Panc1 (cell line): ENCODE measurements at places on chromosomes 7 and 10.

GRCh38 chr10:60130130-60130579, 223.8 kb upstream of the CCDC6 start:
- DNase-seq = no peak

DNA sequence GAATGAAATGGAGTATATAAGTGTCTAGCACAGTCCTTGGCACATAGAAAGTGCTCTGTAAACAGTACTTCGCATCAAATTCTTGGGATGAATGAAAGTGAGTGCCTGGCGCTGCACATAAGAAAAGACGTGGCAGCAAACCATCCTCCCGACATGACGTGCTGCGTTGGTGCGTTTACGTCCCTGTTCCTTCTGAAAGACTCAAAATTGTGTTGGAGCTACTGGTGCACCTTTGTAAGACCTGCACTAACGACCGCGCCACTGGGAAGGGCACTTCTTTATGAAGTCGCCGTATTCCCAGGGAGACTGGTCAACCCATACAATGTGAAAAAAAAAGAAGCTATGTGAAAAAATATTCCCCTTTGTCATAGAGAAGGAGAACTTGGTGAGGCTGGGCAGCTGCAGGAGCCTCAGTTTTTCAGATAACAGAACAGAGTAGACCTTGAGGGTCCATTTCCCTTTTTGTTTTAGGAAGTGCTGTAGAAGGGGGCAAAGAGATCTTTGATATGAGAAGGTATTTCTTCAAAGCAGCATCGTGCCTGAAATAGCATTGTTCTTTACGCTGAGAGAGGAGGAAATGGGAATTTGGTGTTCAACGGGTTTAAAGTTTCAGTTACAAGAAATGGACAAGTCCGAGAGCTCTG, 91.7 kb downstream of the PTPRE start:
- no peak for DNase-seq

- DNase-seq = no peak
These were observed 30.6 kb upstream of the RHOBTB1 start for GRCh38 chr10:60974463-60975149.

- no peak for DNase-seq
These were observed 2.9 kb upstream of the SPACDR start for GRCh38 chr7:100466653-100467605.

DNA sequence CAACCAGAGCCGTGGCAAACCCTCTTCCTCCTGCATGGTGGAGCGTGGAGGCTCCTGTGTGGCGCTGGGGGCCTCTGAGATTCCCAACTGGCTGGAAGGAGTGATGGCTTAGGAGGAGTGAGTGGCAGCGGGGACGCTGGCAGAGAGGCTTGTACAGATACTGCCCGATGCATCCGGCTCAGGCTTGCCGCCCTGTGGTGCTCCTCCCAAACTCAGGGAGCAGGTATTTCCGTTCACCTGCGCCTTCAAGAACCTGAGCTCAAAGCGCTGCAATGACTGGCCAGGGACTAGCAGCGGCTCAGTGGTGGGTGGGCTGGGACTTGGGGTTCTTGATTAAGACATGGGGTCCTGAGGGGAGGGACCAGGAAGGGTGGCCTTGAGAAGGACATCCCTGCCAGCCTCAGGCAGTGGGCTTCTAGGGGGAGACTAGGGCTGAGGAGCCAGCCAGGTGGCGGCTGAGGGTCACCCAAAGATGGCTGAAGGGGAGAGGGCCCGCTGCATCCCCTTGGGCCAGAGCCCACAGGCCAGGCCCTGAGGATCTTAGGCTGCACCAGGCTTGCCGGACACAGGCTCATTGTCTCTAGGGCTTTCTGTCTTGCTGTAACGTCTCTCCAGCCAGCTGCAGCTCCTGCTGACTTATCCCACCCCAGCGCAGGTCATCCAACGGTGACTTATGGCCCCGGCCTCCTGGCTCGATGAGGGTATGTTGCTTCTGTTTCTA, 3.2 kb downstream of the ZNF775 start:
- no peak for DNase-seq

- DNase-seq = no peak
These were observed 20.8 kb downstream of the TIAL1 start for GRCh38 chr10:119575991-119576390.

DNA sequence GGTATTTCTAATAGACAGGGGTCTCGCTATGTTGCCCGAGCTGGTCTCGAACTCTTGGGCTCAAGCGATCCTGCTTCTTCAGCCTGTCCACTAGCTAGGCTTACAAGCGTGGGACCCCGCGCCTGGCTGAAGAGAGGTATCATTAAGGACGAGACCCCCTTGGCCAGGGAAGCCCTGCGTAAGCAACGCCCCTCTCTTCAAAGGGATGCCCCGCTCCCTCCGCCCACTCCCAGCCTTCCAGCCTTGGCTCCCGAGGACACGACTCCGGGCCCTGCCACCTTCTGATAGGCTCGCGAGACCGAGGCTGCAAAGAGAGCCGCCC, 220 bp upstream of the ZKSCAN5 start:
- no peak for DNase-seq

DNA sequence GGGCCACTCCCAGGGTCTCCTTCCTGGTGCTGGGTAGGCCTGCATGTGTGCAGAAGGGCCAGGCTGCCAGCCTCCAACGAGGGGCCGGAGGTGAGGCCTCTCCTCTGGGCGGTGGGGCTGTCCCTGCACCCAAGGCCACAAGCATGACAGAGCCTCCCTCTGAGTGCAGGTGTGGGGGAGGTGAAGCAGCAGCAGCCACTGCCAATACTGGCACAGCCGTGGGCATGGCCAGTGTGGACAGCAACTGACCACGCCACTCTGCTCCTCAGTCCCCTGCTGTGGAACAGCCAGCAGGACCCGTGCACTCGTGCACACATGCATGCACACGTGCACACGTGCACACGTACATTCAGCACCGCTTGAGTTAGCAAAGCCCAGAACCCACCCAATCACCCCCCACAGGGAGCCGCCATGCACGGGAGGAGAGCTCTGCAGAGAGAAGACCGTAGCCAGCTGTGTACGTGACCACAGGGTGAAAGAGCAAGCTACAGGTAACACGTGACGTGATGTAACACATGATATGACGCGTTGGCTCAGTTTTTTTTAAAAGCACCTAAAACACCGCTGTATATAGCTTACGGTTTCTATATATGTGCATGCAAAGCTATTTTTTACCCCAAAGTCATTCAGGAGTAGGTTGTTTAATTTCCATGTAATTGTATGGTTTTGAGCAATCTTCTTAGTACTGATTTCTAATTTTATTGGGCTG, 23.1 kb downstream of the PAPOLB start:
- DNase-seq = no peak

DNA sequence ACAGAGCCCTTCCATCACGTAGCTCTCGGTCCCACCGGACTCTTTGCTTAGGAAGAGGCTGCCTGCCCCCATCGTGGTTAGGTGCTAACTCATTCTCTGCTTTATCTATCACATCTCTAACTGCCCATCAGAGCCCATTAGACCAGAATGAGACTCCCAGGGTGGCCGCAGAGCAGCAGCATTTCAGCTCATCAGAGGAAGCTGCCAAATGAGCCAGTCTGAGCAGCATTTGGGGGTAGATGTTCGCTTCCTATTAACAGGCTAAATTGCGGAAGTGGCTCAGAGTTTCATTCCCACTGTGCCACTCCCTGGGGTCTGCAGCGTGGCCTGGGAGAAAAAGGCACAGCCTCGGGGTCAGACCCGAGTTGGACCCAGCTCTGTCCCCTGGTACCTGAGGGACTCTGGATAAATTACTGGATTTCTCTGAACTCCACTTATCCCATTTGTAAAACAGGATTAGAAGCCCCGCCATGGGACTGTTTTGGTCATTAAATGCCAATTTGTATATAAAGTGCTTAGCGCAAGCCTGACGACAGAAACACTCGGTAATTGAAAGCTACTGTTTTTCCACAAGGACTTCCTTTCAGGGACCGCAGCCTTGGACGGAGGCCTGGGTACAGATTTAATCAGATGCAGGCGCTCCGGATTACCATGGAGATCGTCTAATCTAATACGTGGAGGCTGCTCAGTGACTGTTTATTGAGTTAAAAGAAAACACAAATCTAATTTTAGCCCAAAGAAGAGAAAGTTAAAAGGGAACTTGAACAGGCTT, 73.8 kb upstream of the PRLHR start:
- no peak for DNase-seq

DNA sequence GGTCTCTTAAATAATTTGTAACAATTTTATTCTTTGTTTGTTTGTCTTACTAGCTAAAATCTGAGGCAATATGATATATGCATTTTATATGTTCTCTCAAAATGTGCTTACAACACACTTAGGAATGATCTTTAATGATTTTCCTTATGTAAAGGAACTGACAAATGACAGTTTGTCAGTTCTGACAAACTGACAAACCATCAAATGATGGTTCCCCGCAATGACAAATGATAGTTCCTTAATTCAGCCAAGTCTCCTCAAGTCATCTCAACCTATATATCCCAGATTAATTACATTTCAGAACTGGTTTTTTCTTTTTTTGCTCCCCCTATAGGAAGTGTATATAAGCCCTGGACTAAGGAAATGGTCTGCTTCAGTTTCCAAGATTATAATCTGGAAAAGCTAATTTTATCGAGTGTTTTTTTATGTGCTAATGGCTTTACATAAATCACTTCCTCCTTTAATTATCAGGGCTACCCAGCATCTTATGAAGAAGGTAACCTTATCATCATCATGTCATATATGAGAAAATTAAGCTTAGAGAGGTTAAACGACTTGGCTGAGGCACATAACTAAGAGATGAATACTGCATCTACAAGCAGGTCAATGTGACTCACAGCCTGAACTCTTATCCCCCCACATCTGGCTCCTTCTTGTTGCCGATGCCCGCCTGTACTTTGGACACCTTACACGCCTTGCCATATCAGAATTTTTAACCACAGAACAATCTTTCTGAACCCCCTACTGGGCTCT, 75.1 kb downstream of the RELN start:
- DNase-seq = no peak

DNA sequence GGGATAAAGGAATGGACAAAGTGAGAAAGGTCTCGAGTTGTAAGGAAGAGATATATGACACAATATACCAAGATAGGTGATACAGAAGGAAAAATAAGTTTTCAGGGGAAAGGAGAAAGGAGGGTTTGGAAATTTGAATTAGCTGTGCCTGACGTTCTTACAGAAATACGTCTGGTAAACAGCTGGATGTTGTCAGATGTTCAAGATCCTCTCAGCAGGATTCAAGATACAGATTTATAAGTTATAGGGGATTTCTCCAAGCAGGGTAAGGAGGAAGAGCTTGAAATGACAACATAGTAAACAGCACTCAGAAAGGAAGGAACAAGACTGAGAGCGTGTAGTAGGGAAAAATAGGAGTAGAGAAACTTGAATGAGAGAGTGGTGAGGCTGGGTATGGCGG, 1184.1 kb downstream of the TYW1 start:
- no peak for DNase-seq

GRCh38 chr7:132117636-132118035, 458.6 kb downstream of the PLXNA4 start:
- DNase-seq = no peak

GRCh38 chr10:1869861-1870260, 132.5 kb upstream of the ADARB2 start:
- DNase-seq = no peak

DNA sequence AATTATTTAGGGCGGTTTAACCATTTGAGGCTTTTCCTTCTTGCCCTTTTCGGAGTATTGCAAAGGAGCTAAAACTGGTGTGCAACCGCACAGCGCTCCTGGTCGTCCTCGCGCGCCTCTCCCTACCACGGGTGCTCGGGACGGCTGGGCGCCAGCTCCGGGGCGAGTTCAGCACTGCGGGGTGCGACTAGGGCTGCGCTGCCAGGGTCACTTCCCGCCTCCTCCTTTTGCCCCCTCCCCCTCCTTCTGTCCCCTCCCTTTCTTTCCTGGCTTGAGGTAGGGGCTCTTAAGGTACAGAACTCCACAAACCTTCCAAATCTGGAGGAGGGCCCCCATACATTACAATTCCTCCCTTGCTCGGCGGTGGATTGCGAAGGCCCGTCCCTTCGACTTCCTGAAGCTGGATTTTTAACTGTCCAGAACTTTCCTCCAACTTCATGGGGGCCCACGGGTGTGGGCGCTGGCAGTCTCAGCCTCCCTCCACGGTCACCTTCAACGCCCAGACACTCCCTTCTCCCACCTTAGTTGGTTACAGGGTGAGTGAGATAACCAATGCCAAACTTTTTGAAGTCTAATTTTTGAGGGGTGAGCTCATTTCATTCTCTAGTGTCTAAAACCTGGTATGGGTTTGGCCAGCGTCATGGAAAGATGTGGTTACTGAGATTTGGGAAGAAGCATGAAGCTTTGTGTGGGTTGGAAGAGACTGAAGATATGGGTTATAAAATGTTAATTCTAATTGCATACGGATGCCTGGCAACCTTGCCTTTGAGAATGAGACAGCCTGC, 3.1 kb downstream of the FZD1 start:
- DNase-seq = no peak

DNA sequence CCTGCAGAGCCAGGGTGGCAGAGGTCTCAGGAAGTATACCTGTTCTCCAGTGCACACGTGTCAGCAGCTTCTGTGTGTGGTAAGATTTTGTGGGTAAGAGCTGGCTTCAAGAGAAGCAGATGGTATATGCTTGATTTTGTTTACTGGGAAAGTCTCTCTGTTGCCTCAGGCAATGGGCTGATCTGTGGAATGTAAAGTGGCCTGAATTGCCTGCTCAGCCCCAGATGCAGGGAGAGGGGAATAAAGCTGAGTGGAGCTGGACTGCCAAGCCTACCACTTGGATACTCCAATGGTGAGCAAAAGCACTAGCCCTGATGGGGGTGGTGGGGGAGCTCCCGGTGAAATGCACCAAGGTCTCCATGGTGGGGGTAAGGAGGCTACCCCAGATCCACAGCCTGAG, 156.1 kb downstream of the WDR11 start:
- DNase-seq = no peak

DNA sequence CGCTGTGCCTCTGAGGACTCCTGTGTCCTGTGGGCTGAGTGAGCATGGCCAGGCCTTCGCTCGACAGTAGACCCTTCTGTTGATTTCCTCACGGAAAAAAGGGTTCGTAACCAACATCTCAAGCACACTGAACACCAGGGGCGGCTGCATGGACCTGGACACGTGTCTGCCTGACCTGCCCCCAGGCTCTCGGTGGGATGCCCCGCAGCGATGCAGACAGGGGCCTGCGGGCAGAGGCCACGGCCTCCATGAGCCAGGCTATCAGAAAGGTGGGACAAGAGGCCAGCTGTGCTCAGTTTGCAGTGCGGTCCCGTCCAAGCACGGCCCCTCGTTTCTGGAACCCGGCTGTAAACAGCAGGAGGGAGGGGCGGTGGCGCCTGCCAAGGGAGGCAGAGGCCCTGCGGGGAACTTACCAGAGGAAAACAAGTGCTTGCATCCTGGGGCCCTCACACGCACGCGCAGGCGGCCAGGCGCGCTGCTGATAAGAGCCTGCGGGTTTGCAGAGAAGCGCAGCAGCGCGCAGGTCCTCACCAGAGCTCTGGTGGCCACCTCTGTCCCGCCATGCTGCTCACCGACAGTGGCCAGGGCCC, 10.6 kb downstream of the GPR146 start:
- DNase-seq = no peak

GRCh38 chr10:31939797-31940708, 11.4 kb upstream of the ARHGAP12 start:
- DNase-seq = no peak
